ENCODE measurements at places on chromosomes 2 and 18.
A peak's percentile ranks its signal among the peaks of the same experiment; 100 is the strongest.

GRCh38 chr2:215664847-215665525, 229.1 kb upstream of the FN1 start:
- no peak for DNase-seq

DNA sequence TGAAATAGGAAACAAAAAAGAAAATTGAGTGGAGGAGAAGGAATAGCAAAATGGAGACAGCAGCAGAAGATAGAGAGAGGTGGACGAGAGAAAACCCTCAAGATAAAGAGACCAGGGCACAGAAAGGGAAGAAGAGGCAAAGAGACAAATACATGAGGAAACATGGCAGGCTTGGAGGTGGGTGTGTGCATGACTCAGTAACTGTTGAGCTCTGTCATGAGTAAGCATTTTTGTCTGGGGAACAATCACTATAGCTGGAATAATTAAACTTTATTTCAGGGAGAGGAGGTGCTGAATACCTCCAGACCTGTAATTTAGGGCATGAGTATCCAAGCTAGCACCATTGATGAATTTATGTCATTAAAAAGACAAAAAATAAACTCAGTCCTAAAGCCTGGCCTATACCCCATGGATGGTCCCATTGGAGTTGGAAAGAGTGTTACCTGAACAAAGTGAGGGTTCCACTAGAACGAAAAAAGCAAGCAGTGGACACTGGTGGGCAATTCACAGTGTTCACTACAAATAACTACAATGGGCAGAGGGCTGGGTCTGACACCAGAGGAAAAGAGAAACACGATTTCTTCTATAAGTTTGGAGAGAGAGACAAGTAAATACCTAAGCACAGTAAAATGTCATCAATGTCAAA, 145.5 kb downstream of the ADCYAP1 start:
- DNase-seq = no peak

- DNase-seq = no peak
Observed at GRCh38 chr2:62110415-62111025, 85.4 kb upstream of the B3GNT2 start.

DNA sequence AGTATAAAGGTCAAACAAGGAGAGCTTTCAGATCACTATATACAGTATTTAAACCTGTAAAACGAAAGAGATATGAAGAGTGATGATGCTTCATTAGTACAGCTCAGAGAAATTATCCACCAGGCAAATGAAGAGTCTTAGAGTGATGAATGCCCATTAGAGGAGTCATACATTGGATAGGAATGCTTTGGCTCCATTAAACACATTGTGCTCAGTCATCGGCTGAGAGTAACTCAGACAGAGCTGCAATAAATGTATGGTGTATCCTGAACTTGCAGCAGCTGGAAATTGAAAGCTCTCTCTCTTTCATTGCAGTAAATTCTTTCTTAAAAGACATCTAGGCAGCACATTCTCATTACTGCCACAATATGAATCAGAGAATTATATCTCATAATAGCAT, 340.8 kb upstream of the SPHKAP start:
- no peak for DNase-seq

GRCh38 chr2:3278521-3279218, 98.9 kb downstream of the EIPR1 start:
- no peak for DNase-seq

GRCh38 chr2:46874236-46874929, 41.2 kb downstream of the MCFD2 start:
- DNase-seq = no peak

- DNase-seq = no peak
Observed at GRCh38 chr18:37457341-37457740, 108.3 kb downstream of the CELF4 start.

DNA sequence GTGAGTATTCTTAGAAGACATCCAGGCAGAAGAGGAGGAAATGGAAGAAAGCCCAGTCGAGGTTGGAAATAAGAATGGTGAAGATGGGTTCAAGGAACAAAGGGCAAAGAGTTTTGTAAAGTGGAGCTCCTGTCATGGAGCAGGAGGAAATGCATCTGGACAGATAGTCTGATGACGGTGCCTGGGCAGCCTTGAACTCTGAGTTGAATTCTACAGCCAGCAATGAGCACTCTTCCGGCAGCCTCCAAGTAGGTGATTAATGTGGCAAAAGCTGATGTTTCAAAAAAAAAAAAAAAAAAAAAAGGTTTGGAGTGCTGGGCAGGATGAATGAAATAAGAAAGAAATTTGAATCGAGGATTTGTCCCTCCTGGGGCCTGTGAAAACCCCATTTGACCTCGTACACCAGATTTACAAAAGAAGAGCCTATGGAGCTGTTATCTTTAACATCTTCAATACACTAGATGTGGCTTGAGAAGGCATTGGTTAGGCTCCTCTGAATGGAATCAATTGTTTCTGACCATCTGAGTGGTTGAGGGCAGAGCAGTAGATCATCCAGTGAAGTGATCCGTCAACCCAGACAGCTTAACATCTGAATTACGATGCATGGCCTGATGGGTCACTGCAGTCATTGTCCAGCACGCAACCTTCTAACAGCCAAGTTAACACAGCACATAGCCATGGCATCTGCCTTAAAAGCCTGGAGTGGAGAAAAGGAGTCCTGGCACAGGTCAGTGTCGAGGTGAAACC, 449.7 kb downstream of the TXNL1 start:
- no peak for DNase-seq

GRCh38 chr2:218547978-218548377, 20.2 kb downstream of the USP37 start:
- DNase-seq = no peak

DNA sequence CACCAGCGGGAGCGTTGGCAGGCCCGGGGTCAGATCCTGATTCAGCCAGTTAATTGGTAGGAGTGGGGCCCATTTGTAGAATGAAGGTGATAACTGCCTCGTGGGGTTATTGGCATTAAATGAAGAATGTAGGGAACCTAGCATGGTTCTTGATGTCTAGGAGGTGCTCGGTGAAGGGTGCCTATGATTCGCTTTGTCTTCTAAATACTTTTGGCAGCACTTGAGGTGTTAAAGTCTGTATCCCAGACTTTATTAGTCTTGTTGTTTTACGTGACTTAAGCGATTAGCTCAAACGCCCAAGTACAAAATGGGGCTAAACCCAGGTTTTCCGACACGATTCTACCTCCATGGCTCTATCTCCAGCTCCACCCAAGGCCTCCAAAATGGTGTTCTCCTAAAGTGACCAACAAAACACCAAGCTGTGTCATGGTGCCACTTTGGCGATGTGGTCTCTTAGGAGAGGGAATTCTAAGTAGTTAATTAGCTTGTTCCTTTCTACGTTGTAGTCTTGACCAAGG, 980 bp upstream of the PPP4R1 start:
- no peak for DNase-seq

GRCh38 chr2:231221761-231222160, 23.3 kb downstream of the ARMC9 start:
- DNase-seq = no peak

GRCh38 chr2:44342854-44343253, 18.4 kb downstream of the PREPL start:
- DNase-seq = peak; percentile 11

- DNase-seq = no peak
Observed at GRCh38 chr2:223003191-223003590, 48.8 kb upstream of the KCNE4 start.

DNA sequence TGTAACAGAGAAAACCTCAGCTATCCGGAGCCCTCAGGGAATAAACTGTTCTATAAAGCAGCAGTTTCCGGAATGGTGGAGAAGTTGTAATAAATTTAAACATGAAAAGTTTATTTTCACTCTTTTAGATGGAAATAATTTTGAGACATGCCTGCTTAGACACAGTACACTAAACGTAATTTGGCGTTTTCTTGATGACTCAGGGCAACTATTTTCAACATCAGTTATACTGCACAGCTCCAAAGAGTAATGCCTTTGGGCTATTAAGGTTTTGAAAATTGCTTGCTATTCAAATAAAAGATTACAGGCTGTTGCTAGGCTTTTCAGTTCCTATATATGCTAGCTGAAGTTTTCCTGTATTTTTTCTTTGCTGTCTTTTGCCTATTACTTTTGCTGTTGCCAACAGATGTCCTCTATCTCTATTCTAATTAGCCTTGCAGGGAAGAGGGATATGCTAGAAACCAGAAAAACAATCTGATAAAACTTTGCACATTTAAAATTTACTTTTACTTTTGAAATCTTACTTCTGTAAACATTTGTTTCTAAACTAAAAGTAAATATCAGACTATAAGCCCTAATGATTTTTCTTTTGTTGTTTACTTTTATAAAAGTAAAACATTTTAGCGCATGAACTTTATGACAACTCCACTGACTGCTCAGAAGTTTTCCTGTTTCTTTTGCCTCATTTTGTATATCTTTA, 113.4 kb upstream of the WDSUB1 start:
- DNase-seq = no peak

GRCh38 chr2:147025646-147026585, 818.9 kb upstream of the ACVR2A start:
- DNase-seq = no peak

DNA sequence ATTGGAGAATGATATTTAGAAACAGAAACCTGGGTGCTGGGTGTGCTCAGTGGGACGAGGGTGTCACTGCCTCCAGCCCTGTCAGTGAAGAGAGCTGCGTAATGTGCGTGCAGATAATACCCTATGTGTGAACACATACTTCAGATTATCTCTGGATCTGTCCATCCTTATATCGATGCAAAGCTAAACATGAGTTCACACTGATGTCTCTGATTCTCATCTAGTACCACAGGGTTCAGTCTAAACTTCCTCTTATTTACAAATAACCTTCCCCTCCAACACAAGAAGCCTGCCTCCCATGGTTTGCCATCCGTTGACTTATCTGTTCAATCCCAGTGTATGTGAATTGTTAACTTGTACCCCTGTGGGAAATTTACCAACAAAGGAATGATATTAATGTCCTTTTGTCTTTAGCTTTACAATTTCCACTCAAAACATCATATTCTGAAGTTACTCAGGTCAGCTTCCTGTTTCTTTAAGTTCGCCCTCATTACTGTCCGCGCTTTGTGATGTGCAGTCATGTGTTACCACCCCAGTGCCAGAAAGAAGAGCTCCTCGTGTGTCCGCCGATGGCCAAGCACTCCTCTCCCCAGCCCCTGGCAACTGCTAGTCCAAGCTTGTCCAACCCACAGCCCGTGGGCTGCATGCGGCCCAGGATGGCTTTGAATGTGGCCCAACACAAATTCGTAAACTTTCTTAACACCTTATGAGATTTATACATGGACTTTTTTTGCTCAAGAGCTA, 108.2 kb downstream of the RTP5 start:
- DNase-seq = no peak

DNA sequence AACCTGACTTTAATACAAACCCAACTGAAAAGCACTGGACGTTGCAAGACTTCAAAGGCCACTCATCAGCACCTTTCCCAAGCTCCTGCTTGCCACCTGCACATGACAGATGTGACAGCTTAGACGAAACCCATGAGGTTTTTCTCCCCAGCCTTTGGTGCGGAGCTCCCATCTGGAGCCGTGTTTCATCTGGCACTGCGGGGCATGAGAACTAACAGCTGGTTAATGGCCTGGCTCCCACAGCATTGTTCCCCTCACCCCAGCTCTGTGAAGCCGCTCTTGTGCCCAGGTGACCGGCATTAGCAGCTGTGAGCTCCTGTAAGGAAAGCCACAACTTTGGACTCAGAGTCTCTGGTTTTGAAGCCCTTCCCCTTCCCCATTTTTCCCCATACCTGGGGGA, 50.9 kb downstream of the GALR1 start:
- no peak for DNase-seq

- no peak for DNase-seq
Observed at GRCh38 chr2:98886066-98886554, 49.9 kb downstream of the CRACDL start.

- DNase-seq = no peak
Observed at GRCh38 chr2:220104871-220105351, 477.5 kb downstream of the SLC4A3 start.

- no peak for DNase-seq
Observed at GRCh38 chr2:195899226-195899625, 169.4 kb downstream of the DNAH7 start.

GRCh38 chr18:77360315-77361190, 110.9 kb downstream of the GALR1 start:
- DNase-seq = no peak

GRCh38 chr2:205659922-205660321, 22.4 kb upstream of the NRP2 start:
- no peak for DNase-seq

- no peak for DNase-seq
Observed at GRCh38 chr2:60092781-60093180, 460.7 kb downstream of the BCL11A start.

DNA sequence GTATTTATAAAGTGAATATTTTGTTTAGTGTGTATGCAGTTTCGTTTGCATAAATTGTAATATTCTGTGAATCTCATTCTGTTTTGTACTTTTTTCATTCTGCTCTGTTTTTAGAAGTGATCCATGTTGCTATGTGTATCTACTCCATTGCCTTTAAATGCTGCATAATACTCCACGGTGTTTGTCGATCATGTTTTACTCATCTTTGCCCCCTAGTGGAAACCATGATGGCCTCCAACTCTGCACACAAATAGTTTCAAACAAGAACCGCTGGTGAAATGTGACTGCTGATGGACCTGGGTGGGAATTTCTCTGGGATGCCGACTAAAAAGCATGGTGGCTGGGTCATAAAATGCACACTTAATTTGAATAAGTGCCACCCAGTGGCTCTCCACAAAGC, 32.0 kb upstream of the SKOR2 start:
- DNase-seq = no peak

DNA sequence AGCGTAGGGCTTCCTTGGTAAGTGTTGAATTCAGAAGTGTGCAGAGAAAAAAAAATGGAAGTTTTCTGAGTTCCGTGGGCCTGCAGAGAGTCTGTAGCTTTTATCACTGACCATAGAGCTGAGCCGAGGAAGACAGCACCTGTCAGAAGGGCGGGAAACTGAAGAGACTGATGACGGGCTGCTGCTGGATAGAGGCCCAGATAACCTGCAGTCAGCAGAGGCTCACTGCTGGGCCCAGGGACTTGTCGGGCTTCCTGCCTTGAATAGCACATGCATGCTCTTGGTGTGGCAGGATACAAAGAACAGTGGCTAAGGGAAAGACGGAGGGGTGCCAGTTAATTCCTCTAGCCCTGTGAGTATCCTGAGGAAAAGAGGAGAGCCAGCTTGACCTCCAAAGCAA, 166.4 kb downstream of the MGAT5 start:
- no peak for DNase-seq

GRCh38 chr2:125364984-125365265, 1291.0 kb upstream of the GYPC start:
- DNase-seq = no peak

DNA sequence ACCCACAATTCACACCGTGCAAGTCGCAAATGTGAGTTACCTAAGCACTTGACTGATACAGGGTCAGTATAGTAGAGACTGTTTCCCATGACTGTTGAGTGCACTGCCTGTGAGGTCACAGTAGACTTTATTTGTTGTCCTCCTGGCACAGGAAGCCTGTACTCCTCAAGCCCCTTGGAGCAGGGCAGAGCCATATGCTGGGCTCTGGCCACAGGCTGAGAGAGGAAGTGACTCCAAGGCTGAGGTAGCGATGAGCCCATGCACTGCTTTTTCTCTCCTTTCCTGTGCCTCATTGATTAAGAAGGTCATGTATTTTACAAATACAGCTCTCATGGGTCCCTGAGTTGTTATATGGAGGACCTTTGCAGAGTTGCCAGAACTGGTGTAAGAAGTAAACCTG, 287.7 kb downstream of the SRBD1 start:
- no peak for DNase-seq
